Vagina (tissue), 2 donors: ENCODE measurements at places on chromosomes 1 and 21. TPM values are rescaled to one million over a fixed set of nuclear protein-coding genes. Genes with fewer than 3 reads are reported as not detected.

DNA sequence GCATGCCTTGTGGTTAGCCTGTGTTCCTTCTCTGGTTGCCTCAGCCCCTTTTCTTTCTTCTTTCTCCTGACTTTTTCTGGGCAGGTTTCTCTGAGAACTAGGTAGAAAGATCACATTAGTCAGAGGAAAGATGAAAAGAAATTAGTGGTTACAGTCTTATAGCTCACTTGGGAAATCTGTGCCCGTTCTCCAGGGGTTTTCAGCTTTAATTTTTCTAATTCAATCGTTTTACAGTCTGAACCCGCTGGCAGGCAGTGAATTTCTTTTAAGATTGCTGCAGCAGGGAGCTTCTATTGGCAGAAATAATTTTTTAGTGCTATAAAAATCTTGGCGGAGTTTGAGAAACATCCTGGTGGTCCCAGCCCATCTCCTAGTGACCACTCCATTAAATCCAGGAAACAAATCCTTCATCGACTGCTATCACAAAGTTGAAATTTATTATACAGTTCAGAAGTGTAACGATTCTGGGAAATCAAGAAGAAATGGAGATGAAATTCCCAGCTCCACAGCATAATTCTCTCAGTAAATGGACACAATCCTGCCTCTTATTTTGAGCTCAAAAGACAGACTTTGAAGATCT, 113.1 kb downstream of the PCP4 start:
- DNase-seq: no peak

DNA sequence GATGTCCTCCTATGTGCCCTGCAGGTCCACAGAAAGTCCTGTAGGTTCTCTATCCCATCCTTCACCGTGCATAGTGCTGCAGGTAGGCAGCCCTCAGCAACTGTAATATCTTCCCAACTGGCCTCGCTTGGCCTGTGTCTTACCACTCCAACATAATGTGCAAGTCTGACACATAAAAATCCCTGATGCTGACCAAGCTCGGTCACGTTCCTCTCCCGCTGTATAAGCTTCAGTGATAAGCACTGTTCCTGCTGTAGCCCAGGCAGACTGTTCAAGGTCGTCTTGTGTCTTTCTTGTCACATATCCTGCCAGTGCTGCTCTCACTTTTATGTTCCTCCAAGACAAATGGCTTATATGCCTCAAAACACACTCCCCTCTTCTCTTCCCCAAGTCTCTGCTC, 19.4 kb upstream of the KCNE1 start:
- DNase-seq: no peak

GRCh38 chr1:117368116-117369108, 1.2 kb downstream of the MAN1A2 start:
- DNase-seq: no peak

DNA sequence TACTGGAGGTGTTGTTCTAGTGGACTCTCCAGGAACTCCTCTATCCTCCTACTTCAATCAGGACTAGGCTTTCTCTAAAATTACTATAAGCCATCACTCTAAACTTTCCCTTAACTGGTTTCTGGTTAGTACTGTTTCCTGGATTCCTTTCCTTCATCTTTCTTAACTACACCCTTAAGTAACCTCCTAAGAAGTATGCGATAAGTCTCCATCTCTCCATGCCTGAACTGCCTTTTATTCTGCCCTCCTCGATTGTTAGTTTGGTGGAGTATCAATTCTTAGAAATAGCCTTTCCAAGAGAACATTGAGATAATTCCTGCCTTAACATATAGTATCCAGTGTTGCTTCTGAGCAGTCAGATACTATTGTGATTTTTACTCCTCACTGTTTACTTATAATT, 162.9 kb upstream of the PDE4B start:
- DNase-seq: no peak

DNA sequence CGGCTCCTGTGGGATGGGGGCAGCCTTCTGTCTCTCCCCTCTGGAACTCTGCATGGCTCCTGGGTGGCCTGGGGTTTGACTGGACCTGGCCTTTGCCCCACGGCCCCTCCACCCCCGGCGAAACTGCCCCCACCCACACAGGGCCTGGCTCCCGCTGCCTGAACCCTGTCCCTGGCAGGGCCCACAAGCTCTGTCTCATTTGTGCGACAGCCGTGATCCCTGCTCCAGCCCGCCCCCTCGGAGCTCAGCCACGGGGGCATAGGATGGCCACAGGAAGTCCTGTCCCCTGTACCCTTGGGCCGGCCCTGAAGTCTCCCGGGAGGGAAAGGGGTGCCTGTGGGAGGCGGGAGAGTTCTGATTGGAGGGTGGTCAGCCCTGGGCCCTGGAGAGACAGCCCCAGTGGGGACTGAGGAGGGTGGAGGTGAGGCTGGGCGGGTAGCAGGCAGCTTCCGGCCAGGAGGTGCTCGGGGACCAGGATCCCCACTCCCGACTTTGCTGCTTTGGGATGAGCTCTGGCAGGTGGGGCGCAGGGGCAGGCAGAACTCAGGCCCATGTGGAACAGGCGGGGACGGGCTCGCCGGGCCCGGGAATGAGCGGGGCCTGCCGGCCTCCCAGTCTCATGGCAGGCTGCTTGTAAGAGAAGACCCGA, 45.1 kb downstream of the SLX9 start:
- no peak for DNase-seq

- no peak for DNase-seq
Observed at GRCh38 chr1:150259217-150259616, 1.6 kb downstream of the CA14 start.

DNA sequence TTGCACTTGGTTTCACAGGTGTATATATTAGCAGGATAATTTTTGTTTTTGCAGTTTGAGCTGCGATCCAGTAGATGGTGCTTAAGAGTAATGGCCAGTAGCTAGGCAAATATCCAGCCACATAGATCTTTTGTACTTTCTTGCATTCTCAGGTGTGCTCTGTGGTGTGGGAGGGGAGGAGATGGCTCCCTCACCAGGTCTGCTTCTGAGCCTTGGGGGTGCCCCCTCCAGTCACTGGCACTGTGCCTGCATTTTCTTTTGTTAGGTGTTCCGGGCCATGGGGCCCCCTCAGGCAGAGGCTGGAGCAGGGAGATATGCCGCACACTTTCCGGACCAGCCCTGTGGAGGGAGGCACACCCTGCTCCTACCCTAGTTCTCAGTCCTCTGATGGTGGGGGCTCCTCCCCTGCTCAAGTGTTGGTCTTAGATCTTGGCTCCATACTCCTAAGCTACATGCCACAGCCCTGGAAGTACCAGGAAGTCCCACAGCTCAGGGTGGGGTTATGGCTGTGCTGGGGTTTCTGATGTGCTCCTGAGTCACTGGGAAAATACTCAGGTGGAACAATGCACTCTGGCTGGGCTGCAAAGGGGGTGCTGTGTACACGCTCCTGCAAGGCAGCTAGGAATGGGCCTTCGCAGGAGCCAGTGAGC, 197.6 kb upstream of the DMRTA2 start:
- DNase-seq: no peak

DNA sequence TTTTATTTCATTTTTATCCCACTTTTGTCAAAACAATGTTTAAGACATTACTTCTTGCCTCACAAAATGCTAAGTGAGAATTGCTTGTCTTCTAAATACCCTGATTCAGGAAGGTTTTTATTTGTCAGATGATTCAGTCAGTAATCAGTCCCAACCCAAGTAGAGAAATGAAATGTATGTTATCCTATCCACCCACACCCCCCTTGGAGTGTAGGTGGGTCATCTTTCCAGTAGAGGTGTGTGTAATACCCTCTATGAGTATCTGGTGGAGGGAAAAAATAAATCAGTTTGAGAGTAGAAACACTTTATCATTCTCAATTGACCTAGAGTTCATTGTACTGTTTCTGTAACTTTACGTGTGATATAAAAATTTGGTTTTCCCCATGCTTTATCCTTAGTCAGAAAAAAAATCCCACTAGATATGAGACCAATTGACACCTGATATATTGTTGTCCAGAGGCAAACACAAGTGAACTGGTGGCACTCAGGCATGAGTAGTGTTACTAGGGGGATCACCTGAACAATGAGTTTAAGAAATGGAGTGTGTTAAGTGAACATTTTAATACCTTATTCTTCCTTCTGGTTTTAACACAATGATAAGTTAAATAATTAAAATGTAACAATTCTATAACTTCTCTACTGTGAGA, 153.8 kb upstream of the C1orf105 start:
- no peak for DNase-seq

- DNase-seq: no peak
Observed at GRCh38 chr21:44998621-44999427, 59.0 kb downstream of the SLX9 start.

- DNase-seq: no peak
Observed at GRCh38 chr1:54972436-54972835, 8.0 kb upstream of the TMEM61 start.

- no peak for DNase-seq
Observed at GRCh38 chr21:42581993-42582786, 68.5 kb downstream of the SLC37A1 start.

DNA sequence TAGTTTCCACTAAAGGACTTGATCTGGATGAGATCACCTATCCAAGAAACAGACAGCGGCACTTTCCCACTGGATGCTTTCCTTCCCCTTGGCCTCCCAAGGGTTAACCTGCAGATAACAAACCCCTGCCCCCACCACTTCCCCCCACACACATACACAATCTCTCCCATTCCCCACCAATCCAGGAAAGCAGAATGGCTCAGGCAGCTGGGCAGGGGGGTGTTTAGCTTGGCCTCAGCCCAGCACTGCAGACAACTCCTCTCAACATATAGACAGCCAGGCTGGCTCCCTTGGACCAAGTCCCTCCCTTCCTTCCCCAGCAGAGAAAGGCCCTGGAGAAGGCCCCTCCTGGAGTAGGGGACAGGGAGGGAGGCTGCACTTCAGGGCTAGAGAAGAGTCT, 24.6 kb downstream of the PLEKHA6 start:
- no peak for DNase-seq

DNA sequence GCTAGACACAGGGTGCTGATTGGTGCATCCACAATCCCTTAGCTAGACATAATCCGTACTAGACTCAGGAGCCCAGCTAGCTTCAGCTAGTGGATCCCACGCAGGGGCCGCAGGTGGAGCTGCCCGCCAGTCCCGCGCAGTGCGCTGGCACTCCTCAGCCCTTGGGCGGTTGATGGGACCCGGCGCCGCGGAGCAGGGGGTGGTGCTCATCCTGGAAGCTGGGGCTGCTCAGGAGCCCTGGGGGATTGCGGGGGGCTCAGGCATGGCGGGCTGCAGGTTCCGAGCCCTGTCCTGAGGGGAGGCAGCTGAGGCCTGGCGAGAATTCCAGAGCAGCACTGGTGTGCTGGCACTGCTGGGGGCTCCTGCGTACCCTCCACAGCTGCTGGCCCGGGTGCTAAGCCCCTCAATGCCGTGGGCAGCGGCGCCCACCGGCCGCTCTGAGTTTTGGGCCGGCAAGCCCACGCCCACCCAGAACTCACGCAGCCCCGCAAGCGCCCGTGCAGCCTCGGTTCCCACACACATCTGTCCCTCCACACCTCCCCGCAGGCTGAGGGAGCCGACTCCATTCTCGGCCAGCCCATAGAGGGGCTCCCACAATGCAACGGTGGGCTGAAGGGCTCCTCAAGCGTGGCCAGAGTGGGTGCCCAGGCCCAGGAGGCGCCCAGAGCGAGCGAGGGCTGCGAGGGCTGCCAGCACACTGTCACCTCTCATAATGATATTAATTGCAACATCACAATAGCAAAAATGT, 87.4 kb downstream of the CRB1 start:
- no peak for DNase-seq

- no peak for DNase-seq
Observed at GRCh38 chr21:38139380-38140168, 117.2 kb upstream of the KCNJ15 start.

DNA sequence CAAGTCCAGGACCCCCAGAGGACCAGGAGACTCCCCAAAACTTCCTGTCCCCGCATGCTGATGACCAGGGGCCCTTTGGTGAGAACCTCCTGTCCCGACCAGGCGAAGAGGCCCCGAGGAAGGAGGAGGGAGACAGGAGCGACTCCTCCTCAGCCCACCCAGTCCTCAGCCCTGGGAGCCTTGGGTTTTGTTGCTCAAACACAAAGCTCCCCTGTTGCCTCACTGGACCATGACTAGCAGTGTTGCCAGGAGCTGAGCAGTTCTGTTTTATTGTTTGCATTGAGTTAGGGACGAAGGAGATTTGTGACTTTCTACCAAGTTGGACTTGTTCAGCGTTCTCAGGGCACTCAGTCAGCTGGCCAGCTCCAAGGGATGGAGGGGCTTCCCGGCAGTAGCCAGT, 10.0 kb downstream of the UMODL1 start:
- DNase-seq: no peak

- no peak for DNase-seq
Observed at GRCh38 chr1:12448746-12449177, 169.2 kb downstream of the DHRS3 start.

- no peak for DNase-seq
Observed at GRCh38 chr1:18945401-18945849, 11.1 kb downstream of the IFFO2 start.

GRCh38 chr1:220754918-220755295, 6.8 kb downstream of the MTARC2 start:
- DNase-seq: no peak

DNA sequence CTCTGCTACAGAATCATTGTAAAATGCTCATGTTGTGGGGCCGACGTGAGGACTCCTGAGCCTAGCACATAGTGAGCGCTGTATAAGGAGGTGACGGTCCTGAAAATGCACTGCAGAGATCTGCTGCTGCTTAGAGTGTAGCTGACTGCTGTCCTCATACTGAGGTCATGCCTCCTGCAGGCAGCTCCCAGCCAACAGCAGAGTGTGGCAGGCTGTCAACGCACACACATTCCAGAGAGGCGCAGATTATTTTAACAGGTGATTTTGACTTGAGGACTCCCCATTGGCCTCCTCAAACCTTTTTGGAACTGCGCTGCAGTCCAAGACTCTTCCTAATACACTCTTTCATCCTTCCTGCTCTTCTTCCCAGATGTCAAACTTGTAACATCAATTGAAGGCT, 119.8 kb upstream of the KCNJ6 start:
- DNase-seq: peak; percentile 58

GRCh38 chr1:29156543-29157268, 25.0 kb downstream of the SRSF4 start:
- DNase-seq: no peak

GRCh38 chr1:209485167-209485566, 98.3 kb upstream of the CAMK1G start:
- DNase-seq: no peak

GRCh38 chr1:116397728-116398127, 24.7 kb downstream of the ATP1A1 start:
- no peak for DNase-seq

GRCh38 chr1:43004587-43005459, 46.2 kb upstream of the SLC2A1 start:
- no peak for DNase-seq

DNA sequence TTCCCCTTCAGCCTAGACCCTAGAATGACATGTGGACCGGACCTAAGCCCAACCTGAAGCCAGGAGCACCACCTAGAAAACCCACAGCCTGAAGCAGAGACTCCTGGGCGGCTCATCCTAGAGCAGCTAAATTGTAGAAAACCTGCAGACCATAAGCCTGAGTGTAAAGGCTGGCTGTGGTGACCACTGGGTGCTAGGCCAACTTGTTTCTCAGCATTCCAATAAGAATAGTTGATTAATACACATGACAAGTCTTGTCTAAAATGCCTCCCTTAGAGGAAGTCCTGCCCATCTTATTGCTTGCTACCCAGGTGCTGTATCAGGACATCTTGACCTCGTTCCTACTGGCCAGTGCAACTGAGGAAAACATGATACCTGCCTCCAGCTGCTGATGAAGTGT, 23.3 kb upstream of the CASQ2 start:
- DNase-seq: no peak

Gene MTF2
- 16.7 TPM for total RNA-seq

Gene S100A7
- total RNA-seq: 36.6 TPM

Gene C1orf94
- total RNA-seq: not detected

Gene CSRP1
- total RNA-seq: 729 TPM

Gene PUM1
- total RNA-seq: 88.6 TPM

Gene TRIM62
- total RNA-seq: 8.8 TPM

Gene CELA3B
- total RNA-seq: not detected

Gene PBX1
- 69.0 TPM for total RNA-seq
